Fibroblast of skin of left biceps (primary cell): ENCODE measurements at places on chromosomes 5 and 9.

- no peak for DNase-seq
Measured at GRCh38 chr5:30413540-30413939, 779.9 kb upstream of the CDH6 start.

- DNase-seq = no peak
Measured at GRCh38 chr9:71213633-71214032, 92.2 kb upstream of the TRPM3 start.

GRCh38 chr5:109619606-109620005 lies 70.1 kb upstream of the MAN2A1 start:
- DNase-seq = no peak

GRCh38 chr9:135134268-135135022 lies 47.0 kb downstream of the OLFM1 start:
- DNase-seq = no peak

DNA sequence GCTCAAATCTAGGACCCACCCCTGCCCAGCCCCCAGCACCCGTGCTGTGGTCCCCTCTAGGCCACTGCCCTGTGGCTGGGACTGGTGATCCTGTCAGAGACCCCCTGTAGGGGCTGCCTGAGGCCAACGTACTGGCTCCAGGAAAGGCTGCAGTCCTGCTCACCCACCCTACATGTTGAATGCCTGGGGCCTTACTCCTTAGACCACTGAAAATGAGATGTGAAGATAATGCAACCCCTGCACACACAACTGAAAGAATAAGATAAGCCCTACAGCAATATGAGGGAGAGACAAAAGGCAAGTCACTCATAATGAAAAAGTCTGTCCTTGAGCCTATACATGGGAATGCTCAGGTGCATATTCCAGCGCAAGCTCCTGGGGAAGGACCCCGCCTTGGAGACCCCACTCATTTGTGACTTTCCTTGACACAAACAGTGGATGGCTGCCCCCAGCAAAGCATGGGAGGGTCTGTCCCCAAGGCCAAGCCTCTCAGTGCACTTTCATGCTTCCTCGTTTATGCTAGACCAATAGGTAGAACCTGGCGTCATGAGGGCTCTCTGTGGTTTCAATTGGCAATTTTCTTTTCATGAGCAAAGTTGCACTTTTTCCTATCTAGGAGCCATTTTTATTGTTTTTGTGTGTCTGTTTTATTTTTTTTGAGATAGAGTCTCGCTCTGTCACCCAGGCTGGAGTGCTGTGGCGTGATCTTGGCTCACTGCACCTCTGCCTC lies 12.5 kb upstream of the WNK2 start:
- DNase-seq = no peak

DNA sequence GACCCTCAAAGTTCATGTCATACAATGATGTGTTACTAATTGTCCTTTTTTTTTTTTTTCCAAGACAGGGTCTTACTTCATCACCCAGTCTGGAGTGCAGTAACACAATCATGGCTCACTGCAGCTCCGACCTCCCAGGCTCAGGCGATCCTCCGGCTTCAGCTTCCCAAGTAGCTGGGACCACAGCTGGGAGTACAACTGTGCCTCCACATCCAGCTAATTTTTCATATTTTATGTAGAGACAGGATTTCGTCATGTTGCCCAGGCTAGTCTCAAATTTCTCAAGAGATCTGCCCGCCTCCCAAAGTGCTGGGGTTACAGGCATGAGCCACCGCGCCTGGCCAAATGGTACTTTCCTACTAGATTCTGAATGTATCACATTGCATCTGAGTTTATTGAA lies 49.4 kb upstream of the EBF1 start:
- DNase-seq = no peak

GRCh38 chr9:14423815-14424261 lies 109.9 kb upstream of the NFIB start:
- DNase-seq = peak; percentile 88

- DNase-seq = no peak
Measured at GRCh38 chr5:60366489-60366888, 333.5 kb downstream of the DEPDC1B start.

DNA sequence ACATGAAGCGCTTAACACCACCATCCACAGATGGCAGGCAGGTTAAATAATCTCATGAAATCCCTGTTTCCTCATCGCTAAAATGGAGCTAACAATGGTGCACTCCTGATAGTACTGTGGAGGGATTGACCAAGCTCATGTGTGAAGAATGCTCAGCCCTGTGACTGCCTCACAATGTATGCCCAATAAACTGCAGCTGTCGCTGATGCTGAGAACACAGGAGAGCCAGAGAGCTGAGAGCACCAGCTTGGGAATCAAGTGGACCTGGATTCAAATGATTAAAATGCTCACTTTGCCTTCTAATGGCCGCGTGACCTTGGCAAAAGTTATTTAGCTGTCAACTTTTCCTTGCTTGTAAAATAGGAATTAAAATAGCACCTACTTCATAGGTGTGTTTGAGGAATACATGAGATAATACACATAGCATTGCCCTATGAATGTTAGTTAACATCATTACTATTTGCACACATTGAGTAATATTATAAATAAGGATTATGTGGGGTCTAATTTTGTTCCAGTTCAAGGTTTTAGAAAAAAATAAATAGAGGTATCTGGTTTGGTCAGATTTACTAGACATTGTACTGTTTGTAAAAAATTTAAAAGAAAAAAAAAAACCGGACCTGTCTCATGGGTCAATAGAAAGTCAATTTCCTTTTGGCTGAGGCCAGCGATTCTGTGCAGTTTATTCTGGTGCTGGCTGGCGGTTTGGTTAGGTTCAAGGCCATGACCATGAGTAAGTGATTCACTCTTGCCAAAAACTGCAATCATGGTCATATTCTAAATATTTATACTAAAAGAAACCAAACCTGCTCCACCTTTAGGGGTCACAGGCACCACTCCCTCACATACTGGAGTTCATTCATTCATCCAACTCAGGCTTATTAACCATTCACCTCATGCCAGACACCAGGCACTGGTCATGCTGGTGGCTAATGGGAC lies 101.3 kb downstream of the SH3TC2 start:
- DNase-seq = no peak

DNA sequence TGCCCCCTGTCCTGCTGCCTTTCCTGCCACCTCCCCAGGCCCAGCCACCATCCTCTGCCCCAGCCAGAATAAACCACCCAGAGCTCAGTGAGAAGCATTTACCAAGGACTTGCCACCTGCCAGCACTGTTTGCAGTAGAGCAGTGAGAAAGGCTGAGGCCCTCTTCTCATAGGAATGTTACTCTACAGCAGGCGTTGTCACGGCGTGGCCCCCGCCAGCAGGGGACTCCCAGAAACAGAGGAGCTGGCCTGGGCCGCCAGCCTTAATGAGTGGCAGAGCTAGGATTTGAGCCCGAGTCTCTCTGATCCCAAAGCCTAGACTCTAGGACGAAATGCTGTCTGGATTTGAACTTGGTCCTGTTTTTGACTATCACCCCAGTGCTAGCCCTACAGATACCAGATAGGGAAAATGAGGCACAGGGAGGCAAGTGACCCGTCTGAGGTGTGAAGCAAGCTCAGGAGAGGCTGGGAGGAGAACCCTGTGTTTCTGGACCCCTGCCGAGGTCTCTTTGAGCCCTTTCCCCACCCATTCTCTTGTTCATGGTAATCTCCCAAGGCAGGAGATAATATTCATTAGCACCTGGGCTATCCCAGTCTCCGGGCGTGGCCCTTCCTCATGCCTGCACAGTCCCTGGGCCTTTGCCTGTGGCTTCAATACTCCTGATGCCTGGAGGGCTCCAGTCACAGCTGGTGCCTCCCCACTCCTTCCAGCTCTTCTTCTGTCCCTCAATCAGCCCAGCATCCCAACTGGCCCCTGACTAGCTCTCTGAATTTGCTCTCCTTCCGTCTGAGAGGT lies 30.7 kb downstream of the HRH2 start:
- DNase-seq = no peak

DNA sequence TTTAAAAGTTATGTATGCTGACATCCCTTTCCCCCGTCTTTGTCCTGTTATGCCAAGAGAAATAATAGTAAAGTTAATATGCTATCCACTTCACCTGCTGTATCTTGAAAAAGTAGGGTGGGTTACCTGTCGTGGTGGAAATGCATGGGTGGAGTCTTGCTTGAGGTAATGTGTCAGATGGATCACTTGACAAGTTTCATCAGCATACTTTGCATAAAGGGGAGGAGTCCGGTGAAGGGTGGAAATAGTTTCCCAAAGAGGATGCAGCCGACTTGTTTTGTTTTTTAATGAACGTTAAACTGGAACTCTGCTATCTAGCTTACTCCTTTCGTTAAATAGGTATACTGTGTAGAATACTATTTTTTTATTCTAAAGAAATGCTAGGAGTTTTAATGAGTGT lies 9.0 kb upstream of the DMRT3 start:
- DNase-seq = no peak

DNA sequence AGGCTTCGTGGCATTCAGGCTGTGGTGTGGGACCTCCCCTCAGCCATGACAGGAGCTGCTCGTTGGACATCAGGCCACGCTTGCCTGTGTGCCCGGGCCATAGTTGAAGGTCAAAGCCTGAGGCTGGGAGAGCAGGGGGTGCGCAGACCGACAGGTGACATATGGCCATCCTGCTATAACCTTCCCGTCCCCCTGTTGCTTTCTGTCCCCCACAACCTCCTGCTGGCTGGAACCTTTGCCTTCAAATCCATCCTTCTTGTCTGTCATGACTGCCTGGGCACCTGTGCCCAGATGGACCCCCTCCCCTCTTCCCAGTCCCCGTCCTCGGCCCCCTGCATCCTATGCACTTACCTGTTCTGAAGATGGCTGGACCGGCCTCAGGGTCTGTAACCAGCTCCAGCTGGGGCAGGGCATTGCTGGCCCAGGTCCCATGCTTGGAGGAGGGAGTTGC lies 83.2 kb downstream of the WNK2 start:
- no peak for DNase-seq

DNA sequence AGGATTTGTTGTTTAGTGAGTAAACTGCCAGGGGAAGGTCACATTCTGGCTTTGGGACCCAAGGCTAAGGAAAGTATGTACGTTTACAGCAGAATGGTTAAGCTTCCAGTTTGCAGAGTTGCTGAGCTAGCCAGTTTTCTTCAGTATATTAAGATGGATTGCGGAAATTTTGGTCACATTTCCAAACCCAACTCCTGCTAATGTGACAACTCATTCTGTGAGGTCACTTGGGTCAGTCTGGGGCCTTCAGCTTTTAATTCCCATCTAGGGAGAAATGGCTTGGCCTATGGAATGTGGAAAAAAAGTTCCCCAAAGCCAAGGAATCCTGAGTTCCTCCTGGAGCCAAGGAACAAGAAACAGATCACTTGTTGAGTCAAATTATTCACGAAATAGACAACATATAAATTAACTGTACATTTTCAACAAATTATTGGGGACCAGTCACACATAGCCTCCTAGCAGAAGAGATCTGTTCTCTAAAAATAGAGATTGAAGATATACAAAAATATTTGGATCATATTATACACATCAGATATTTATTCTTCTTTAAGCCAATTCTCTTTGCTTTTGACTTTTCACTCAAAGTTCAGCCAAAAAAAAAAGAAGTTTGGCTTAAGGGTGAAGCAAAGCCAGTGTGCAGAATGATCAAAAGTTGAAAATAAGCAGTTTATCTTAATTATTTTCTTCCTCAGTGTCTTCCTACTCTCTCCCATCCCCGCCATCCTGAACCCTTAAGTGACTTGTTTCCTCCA lies 8.8 kb downstream of the KCNV2 start:
- no peak for DNase-seq

DNA sequence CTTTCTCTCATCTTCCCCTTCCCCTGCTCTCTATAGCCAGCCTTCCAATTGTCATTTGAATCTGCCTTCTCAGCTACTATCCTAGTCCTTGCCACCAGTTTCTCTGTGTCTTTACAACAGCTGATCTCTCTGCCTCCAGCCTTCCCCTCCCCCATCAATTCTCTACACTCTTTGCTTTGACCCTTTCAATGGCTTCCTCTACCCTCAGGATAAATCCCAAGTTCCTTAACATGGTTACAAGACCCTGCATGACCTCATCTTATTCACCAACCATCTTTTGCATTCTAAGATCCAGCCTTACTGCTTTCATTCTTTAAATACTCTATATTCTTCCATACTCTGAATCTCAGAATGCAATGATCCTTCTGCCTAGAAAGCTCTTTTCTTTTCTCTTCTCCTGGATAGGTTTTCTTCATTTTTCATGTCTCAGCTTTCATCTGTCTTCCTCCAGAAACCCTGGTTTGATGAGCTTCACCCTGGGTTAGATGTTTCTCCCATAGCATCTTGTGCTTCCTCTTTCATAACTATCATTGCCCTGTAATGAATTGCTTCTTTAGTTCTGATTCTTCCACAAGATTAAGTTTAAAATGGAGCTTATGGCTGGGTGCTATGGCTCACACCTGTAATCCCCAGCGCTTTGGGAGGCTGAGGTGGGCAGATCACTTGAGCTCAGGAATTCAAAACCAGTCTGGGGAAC lies 58.6 kb upstream of the ZSWIM6 start:
- no peak for DNase-seq

DNA sequence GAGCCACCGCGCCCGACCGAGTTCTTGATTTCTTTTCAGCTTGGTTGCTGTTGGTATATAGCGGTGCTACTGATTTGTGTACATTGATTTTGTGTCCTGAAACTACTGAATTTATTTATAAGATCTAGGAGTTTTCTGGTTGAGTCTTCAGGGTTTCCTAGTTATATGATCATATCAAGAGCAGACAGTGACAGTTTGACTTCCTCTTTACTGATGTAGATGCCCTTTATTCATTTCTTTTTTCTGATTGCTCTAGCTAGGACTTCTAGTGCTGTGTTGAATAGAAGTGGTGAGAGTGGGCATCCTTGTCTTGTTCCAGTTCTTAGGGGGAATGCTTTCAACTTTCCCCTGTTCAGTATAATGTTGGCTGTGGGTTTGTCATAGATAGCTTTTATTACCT lies 17.4 kb upstream of the LRRC19 start:
- DNase-seq = no peak

- no peak for DNase-seq
Measured at GRCh38 chr5:62600560-62601252, 22.1 kb downstream of the LRRC70 start.

DNA sequence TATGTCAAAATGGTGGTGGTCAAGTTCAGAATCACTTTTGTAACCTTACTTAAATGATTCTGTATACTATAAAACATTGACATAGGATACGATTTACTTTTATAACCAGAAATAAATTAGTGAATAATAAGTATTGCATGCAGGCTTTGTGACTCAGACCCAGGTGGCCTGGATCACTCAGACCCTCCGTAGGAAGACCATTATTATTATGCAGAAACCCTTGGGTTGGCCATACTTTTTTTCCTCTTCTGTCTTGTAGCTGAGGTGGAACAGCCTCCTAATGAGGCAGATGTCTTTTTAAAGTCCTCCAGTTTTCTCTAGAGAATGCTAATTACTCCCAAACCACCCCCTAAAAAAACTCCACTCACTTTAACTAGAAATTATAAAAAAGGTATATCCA lies 121.9 kb downstream of the LPAR1 start:
- no peak for DNase-seq

DNA sequence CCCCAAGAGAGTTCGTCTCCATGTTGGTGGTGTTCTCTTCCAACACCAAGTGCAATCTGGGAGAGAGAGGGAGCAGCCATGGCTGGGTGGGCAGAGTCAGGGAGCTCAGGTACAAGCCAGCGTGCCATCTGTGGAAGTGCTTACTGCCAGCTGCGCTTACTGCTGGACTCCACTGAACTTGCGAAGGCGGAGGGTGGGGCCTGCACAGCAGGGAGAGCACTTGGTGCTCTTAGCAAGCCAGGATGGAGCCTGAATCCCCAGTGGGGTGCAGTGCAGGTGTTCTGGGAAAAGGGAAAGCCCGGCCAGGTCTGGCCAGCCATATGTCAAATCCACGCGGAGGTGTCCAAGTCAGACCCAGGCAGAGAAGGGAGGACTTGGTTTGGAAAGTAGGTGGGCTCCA lies 142.0 kb downstream of the FANCC start:
- no peak for DNase-seq
